CD4-positive, alpha-beta T cell treated with Interleukin-15 for 4 hours (primary cell): ENCODE measurements at places on chromosomes 12 and 14.

GRCh38 chr12:95215949-95216348, 1.3 kb downstream of the FGD6 start:
- no peak for DNase-seq

DNA sequence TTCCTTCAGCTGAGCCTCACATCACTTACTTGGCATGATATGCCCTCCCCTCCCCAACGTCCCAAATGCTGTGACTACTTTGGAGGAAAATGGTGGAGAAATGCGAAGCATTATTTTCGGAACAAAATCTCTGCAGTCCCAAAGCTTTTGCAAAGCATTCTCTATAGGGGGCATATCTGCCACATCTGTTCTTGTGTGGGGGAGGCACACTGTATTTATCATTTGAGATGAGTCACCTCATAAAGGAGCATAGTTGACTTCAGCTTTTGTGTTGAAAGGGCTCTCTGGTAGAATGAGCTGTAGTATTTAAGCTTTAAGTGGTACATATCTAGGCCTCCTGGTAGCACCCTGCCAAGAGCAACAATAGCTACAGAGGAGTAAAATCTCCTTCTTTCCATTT, 447.5 kb downstream of the ADAMTS20 start:
- no peak for DNase-seq

GRCh38 chr14:53630336-53630735, 326.3 kb downstream of the BMP4 start:
- no peak for DNase-seq

DNA sequence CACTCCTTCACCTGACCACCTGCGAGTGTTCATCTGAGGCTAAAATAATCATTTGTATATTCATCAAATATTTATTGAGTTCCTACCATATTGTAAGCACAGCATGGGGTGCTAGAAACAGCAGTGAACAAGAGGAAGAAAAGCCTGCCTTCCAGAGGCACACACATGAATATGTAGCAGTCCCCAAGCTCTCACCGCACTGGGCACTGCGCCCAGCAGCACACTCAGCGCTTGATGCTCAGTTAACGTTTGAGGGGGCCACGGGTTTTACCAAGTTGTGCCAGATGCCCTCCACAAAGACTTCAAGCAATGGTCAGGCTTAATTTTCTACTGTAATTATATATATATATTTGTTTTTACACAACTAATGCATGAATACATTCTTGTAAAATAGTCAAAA, 52.0 kb downstream of the HELB start:
- DNase-seq, result no peak

DNA sequence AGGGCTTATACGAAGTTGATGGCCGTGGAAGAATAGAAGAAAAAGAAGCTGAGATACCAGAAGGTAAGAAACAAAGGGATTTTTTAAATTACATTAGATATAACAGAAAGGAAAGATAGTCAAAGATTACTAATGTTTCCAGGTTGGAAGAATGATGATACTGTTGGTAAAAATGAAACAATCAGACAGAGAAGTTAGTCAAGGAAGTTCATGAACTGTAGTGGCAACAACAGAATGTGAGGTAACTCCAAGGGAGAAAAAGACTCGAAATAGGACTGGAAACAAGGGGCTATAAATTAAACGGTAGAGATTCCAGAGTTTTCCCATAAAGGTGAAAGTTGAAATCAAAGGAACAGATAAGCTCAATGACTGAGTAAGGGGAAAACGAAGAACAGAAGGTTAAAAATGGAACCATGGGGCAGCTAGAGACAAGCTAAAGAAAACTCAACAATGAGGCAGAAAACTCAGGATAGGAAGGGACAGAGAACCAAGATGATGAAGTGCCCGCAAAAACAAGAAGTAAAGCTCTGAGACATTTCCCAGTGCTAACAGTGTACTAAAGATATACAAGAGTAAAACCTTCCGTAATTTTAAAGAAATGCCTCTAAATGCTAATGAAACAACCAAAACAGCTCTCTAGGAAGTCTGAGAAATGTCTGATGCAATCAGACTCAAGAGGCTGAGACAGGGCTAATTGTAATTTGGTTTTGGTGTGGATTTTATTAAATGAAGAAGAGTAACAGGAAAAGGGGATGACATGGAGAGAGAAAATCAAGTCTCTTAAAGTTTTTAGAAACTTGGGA, 70.0 kb downstream of the PPP2R5E start:
- DNase-seq, result no peak

- DNase-seq, result no peak
Observed at GRCh38 chr12:31536672-31537071, 54.3 kb downstream of the DENND5B start.

GRCh38 chr14:81269100-81269978, 48.6 kb upstream of the GTF2A1 start:
- DNase-seq, result peak; percentile 45

DNA sequence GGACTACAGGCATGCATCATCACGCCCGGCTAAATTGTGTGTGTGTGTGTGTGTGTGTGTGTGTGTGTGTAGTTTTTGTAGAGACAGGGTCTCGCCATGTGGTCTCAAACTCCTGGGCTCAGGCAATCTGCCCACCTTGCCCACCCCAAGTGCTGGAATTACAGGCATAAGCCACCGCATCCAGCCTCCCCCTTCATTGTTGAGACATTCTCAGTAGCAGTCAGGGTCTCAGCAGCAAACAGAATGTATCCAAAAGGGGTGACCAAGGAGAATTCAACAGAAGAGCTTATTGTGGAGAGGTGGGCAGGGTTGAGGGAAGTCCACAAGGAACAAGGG, 37.3 kb upstream of the PLEKHG6 start:
- no peak for DNase-seq

DNA sequence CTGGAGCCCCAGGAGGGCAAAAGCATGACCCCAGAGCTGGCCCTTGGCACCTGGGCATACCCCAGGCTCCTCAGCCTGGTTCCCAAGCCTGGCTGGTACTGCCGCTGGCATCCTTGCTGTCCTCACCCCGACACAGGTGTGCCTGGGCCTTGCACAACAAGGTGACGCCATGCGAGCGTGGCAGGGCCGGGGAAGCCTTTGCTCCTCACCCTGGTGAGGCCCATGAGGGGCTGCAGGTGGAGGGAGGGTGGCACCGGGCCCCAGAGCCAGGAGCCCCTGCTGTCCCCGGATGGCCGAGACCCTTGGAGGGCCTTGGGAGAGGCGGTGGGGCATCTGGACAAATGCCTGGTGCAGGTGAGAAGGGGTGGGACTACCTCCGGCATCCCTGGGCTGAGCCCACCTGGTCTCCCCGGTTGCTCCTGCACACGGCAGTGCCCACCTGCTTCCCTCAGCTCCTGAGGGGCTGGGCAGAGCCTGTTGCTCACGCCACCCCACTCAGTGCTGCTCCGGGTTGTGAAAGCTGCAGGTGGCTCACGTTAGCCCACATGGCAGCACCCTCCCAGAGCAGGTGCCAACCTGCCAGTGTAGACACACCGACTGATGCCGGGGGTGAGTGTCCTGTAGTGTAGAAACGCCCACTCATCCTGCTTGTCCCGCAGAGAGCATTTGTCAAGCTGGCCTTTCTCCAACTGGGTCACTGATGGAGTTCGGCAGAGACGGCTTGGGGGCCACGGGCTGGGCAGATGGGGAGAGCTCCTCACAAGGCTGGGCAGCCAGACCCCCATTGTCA, 24.6 kb upstream of the KIF26A start:
- DNase-seq, result no peak

- peak; percentile 23 for DNase-seq
Observed at GRCh38 chr14:24247422-24247821, 5.0 kb upstream of the TINF2 start.

GRCh38 chr12:48938805-48939204, 13.5 kb upstream of the FKBP11 start:
- no peak for DNase-seq

DNA sequence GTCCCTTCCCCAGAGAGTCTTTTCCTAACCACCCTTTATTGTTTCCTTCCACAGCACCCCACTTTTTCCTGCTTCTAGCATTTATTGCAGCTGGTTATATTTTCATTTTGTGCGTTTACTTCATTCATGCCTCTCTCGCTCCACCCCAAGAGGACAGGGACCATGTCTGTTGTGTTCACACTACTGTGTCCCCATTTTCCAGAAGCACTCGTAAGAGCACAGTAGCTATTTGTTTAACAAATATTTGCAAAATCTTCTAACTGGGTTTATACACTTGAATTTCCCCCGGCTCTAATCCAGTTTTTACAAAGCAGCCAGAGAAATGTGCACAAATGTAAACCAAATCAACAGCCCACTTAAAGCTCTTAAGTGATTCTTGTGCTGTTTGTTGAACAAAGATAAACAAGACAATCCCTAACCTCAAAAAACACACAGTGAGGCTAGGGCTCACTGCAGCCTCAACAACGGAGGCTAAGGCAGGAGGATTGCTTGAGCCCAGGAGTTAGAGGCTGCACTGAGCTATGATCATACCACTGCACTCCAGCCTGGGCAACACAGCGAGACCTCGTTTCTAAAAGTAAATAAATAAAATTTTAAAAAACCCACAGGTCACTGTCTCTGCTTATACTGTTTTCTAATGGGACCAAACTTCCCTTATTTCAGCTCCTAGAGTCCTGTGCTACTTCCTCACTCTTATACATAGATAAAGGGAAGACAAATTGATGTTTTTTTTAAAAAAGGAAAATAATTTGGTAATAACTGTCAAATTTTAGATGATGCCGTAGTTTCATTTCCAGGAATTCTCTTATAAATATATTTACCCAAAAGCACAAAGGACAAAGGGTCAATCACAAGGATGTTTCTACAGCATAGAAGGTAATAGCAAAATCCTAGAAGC, 6.6 kb upstream of the ABCD4 start:
- no peak for DNase-seq

DNA sequence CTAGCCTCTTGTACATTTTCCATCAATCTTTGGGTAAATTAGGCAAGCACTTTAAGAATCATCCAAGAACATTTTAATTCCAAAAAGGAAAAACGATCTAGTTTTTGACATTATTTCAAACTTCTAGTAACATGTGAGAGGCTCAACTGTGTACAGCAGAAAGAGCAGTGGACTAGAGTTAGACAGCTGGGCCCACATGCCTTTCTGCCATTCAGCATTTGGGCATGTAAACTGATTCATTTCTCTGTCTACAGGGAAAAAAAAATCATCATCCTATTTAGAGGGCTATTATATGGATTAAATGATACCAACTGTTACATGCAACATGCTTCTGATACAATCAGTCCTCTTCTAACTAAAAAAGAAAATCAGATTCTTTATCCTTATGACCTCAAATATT, 17.7 kb downstream of the ATP2B1 start:
- DNase-seq, result no peak

- no peak for DNase-seq
Observed at GRCh38 chr14:100726550-100727085, at the start of gene DLK1. TSS of gene DLK1 (plus strand) at chr14:100726892. CDS start at chr14:100727069, 177 bp downstream.

- DNase-seq, result no peak
Observed at GRCh38 chr14:68225321-68225720, 405.7 kb downstream of the RAD51B start.

DNA sequence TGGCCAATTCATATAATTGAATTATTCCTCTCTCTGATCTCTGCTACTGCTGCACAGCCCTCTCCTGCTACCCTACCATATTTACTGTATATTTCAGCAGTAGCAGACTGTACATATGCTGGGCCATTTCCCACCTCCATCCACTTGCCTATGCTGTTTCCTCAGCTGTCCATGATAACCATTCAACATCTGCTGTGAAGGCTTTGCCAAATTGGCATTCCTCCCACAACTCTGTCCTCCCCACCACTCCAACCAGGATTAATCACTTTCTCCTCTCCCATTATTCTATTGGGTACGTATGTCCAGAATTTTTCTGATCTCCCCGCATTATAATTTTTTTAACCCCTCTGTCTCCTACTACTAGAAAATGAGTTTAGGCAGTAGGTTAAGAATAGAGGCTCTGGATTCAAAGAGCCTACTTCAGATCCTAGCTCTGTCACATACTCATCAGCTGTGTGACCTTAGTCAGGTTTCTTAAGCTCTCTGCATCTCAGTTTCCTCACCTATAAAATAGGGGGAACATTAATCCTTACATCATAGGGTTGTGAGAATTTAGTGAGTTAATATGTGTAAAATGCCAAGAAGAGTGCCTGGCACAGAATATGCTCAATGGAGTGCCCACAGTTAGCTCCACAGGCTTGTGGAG, 123.3 kb downstream of the KICS2 start:
- DNase-seq, result no peak

DNA sequence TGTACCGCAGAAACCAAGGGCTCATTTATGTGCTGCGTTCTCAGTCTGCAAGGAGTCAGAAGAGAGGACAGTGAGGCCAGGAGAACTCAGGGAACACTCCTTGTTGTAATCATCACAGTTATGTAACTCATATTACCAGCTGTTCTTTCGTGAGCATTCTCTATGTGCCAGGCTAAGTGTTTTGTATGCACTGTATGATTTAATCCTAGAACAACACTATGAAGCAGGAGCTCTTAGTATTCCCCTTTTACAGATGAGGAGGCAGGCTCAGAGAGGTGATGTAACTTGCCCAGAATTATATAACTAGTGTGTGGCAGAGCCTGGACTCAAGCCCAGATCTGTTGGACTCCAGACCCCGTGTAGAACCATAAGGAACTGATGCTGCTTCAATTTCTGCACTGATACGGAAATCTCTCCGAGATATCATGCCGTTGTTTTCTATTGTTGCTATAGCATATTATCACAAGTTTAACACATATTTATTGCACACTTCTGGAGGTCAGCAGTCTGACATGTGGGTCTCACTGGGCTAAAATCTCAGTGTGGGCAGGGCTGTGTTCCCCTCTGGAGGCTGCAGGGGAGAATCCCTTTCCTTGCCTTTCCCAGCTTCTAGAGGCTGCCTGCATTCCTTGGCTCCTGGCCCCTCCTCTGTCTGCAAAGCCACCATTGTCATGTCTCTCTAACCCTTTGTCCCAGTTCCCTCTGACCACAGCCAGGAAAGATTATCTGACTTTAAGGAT, 16.3 kb upstream of the CD9 start:
- DNase-seq, result no peak

DNA sequence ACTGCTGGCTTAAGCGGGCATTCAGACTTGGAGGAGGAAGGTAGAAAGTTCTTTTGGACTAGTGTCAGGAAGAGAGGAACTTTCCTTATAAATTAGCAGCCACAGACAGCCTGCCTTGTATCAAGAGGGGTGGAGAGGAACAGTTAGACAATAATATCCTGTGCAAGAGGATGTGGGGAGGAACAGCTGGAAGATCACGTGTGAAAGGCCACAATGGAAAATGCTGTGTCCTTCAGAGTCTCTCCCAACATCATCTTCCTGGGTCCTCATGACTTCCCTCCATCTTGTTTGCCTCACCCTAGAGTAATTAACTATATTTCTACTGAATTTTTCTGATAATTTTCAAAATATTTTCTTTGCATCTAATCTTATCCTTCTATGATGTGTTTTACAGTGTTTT, 117.4 kb downstream of the MGAT4C start:
- DNase-seq, result no peak
